ENCODE measurements at places on chromosomes 4 and X.

GRCh38 chr4:53161051-53161786 lies 204.6 kb downstream of the SCFD2 start:
- no peak for DNase-seq

GRCh38 chr4:32991663-32992062 lies 2271.5 kb downstream of the PCDH7 start:
- DNase-seq: no peak

DNA sequence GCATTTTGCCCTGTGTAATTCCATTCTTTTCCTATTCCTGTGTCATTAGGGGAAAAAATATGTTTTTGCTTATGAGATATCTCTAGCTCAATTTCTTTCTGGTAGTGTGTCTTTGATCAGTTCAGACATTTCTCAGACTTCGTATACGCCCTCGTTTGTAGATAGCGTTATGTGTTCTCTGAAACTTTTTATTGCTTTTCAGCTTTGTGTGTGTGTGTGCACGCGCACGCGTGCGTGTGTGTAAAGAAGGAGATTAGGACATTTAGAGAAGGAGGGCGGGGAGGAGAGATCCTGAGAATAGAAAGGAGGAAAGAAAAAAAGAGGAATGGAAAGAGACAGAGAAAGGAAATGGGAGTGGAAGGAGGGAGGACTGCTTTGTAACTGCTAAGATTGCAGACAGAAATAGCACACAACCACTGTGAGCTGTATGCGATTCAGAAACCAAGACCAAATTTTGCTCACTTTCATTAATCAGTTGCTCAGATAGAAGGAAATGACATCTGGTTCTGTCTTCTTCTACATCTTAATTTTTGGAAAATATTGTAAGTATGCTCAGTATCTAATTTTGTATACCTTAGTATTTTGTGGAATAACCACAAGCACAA lies at the start of gene RXFP1:
RXFP1 (plus strand) TSS at position 399 of the 605 bp plus-strand sequence; CDS start at position 494, 95 bp downstream.
- DNase-seq: no peak

DNA sequence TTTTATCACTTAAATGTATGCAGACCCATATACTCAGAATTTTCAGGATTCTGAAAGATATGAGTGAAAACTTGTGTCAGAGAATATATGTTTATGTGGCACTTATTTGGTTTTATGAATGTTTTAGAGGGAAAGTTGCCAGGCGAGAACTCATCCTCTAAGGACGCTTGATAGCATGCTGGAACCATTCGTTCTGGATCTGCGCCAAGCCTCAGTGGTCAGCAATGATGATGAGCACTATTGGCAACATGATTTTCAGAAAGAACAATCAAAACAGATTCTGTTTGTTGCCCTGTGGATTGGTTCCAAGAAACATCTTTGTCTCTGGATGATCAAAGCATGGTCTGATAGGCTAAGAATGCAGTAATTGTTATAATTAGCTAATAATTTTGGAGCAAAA lies 32.1 kb upstream of the RAPGEF2 start:
- DNase-seq: no peak

- DNase-seq: no peak
Observed at GRCh38 chr4:114827651-114828050, 229.0 kb downstream of the UGT8 start.

GRCh38 chr4:37747772-37748330 lies 61.7 kb upstream of the RELL1 start:
- DNase-seq: no peak

GRCh38 chr4:174856926-174857800 lies 28.1 kb upstream of the GLRA3 start:
- no peak for DNase-seq

- no peak for DNase-seq
Observed at GRCh38 chrX:40514376-40514775, 66.4 kb upstream of the ATP6AP2 start.

GRCh38 chr4:87121341-87122065 lies 98.9 kb downstream of the KLHL8 start:
- DNase-seq: no peak

DNA sequence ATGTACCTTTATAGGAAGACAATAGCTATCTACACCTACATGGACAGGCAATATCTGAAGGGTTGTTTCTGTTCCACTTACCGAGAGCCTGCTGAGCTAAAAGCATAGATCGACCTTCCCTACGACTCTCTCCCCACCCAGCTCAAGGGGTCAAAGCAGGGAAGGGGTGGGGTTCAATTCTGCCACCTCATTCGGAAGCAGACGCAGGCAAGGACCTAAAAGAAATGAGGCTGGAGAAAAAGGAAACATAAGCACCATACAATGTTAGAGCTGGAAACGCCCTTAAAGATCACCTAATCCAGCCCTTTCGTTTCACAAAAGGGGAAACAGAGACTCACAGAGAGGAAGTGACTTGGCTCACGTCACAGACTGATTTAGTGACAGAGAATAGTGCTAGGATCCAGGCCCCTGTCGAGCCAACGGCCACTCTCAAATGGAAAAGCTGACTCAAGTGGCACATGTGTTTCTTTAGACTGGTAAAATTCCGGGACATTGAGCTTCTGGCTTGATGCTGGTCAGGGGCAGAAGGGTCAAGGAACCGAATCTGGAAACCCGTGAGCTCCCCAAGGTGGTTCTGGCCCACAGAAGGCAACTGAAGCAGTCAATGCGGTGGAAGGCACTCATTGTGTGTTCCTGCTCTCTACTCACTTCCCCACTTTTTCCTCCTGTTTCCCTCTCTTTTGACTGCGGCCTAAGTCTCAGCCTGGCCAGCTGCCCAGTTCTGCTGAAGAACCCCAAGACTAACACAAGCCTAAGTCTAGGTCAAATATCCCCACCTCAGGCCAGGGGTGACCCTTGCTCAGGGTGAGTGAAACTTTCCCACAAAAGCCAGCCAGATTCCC lies 7.5 kb downstream of the SEPTIN6 start:
- DNase-seq: no peak

DNA sequence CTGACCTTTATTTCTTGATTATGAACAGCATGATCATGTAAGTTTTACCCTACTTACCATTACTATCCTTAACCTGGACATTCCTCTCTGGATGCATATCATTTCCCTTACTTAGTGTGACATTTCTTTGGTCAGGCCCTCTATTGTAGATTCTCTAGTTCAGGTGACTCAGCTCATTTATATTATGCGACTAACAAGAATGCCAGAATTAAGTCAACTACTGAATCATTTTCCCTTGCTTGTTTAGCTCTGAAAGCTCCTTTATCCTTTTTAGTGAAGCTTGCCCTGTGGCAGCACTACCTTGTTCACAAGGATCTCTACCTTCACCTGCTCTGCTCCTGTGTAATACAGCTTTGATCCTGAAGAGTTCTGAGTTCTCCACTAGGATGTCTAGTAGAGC lies 15.1 kb upstream of the UGT2B17 start:
- no peak for DNase-seq

- no peak for DNase-seq
Observed at GRCh38 chr4:132281733-132282132, 867.4 kb upstream of the PCDH10 start.

GRCh38 chrX:154529206-154529612 lies 13.2 kb upstream of the FAM3A start:
- no peak for DNase-seq

GRCh38 chr4:38150766-38151165 lies 190.6 kb downstream of the PTTG2 start:
- no peak for DNase-seq

- DNase-seq: no peak
Observed at GRCh38 chr4:7769396-7770223, 170.1 kb downstream of the AFAP1 start.

Measured in T47D (cell line).